ENCODE measurements at places on chromosomes 16 and 17.

DNA sequence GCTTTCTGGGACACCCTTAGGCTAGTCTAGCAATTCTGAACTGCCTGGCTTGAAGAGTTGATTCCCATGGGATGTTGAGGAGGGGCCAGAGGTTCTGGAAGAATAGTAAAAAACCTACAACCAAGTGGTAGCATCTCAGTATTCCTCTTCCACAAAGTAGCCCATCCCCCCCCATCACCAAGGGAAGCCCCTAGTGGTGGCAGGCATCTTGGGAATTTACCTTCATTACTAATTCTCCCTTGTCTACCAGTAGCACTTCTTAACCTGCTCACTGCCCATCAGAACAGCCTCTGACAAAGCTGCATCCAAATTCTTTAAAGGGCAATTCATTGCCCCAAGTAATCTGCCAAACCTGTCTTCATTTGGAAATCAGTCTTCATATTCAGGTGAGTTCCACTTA, 12.8 kb upstream of the RAB11FIP4 start:
- no peak for DNase-seq

DNA sequence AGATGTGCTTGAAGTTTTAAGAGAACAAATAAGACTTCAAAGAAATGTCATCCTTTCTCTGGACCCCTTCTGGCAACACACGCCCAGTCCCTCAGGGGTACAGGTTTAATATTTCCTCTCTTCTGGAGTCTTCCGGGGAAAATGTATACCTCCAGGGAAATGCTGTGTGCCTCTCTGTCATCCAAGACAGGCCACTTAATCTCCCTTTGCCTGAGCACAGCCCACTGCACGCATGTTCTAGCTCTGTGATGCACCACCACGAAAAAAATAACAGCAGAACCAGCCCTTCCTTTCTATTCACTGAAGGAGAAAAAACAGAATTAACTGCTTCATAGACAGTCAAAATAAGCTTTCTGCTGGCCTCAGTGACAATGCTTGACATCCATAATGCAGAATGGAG, 140.1 kb downstream of the RBFOX3 start:
- no peak for DNase-seq

DNA sequence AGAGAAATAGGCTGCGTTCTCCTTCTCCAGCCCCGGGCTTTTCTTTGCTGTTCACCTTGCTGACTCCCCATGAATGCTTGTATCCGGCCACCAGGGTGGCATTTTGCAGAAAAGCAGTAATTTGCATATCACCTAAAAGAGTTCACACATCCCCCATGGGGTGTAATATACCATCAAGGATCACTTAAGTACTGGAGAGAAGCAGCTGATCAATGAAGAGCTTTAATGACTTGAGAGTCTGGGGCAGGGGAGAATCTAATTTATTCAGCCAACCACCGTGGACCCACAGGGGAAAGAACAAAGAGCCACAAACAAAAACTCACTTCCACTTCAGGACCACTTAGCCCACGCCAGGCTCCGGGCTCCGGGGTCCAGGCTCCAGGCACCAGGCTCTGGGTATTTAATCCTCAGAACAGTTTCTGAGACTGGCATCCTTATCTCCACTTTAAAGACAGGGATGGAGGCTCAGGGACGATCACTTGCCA, 33.9 kb upstream of the SEC14L1 start:
- no peak for DNase-seq

DNA sequence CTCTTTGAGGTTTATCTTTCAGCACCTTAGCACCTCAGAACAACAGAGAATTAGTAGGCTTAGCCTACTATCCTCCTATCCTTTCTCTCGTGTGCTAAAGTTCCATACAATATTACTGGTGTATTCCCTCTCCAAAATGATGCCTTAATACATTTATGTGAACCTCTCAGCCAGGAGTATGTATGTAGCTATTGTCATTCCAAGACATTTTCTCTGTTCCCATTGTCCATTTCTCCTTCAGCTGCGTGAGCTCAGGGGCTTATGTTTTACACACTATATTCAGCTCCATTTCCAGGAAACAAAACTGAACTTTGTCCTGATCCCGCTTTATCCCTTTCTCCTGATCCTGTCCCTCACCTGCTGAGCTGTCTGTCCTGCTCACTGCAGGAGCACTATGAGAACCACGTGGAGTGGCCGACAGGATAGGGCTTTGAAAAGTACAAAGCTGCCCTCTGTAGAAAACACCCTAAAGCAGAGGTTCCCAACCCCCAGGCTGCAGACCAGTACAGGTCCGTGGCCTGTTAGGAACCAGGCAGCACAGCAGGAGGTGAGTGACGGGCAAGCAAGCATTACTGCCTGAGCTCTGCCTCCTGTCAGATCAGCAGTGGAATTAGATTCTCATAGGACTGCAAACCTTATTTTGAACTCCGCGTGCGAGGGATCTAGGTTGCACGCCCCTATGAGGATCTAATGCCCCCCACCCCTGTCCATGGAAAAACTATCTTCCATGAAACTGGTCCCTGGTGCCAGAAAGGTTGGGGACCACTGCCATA, 55.7 kb downstream of the CENPV start:
- no peak for DNase-seq

DNA sequence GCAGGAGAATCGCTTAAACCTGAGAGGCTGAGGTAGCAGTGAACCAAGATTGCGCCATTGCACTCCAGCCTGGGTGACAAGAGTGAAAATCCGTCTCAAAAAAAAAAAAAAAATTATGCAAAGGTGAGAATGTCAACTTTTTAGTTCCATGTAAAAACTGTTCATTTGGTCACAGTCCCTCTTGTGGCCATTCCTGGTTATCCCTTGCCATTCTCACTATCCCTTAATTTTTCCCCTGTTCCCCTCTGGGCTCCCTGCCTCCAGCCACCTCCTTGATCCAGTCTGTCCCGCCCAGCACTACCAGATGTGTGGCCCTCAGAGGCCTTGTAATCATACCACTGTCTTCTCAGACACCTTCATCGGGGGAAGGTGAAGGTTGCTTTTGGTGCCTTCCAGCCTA, 23.4 kb downstream of the DCAF7 start:
- DNase-seq = no peak

DNA sequence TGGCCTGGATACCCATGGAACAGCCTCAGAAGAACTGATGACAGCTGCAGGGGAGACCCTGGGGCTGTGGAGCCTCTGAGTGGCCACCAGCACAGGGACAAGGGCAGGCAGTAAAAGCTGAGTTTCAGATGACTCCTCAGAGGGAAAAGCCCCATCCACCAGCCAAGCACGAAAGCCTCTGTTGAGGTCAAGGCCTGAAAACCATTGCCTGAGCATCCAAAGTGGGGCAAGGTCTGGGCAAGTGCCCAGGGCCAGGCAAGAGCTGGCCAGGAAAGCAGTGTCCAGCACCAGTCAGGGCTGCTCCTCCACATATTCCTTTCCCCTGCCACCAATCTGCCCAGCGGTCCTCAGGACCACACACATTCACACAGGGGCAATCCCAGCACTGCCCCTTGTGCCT, 16.4 kb downstream of the ATP6V0D1 start:
- no peak for DNase-seq

- DNase-seq = no peak
These were observed 2.4 kb upstream of the USP36 start for GRCh38 chr17:78842881-78843565.

DNA sequence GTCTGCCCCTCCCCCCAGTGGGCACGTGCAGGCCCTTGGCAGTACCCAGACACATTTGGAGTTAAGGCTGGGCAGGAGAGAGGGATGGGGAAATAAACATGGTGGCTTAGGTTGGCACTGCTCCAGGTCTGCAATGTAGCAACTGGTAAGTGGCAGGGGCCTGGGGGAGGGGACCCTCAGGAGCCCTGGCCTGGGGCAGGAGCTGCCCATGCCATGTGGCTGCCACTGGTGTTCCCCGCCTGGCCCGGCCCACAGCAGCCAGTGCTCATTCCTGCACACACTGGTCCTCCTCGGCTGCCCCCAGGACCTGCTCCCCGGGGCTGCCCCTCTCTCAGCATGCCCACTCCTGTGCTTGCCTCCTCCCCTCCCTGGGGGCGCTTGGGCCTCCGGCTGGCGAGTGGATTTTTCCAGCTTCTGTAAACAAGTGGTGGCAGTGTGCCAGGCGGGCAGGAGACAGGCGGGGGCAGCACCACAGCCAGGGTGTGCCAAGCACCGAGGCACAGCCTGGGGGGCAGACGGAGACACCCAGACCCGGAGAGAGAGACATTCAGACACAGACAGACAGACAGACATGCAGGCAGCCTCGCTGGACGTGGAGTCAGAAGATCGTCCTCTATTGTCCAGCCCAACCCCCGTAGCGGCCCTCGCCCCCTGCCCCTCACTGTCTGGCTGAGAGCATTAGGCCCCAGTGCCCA, 9.4 kb downstream of the THRA start:
- DNase-seq = no peak

- DNase-seq = no peak
These were observed 2.3 kb upstream of the MYO15A start for GRCh38 chr17:18106211-18106610.

DNA sequence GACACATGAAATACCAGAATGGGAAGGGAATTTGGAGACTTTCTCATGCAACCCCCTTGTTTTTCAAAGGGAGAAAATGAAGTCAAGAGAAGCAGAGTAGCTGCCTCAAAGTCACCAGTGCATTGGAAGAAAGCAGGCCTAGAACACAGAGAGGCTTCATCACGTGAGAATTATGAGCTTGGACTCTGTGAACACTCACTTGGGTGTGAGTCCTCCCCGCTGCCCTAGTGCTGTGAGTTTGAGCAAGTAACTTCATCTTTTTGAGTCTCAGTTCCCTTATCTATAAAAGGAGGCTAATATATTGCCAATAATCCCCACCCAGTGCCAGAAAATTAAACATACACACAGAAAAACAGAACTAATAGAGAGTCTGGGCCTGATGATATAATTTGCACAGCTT, 315.8 kb downstream of the XYLT1 start:
- DNase-seq = no peak

- DNase-seq = no peak
These were observed 67.0 kb downstream of the N4BP1 start for GRCh38 chr16:48542966-48543365.

- DNase-seq = no peak
These were observed 71.5 kb downstream of the RGS9 start for GRCh38 chr17:65208717-65209116.

DNA sequence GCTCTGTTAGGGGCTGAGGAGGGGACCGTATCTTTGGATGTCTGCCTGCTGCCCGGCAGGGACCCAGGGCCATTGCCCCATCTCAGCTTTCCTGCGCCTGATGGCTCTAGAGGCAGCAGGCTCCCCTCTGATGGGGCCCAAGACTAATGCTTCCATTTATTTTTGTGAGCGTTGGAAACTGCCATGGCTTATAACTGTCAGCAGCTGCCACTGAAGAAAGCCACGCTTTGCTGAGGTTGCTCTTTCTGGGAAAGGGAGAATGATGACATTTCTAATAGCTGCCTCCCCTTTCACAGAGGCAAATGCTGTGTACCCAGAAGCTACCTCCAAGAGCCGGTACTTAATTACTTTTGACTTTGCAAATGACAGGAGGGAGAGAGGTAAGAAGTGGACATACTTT, 103.8 kb downstream of the HAPSTR1 start:
- no peak for DNase-seq

GRCh38 chr17:78839235-78839761, 1.3 kb downstream of the USP36 start:
- DNase-seq = no peak

DNA sequence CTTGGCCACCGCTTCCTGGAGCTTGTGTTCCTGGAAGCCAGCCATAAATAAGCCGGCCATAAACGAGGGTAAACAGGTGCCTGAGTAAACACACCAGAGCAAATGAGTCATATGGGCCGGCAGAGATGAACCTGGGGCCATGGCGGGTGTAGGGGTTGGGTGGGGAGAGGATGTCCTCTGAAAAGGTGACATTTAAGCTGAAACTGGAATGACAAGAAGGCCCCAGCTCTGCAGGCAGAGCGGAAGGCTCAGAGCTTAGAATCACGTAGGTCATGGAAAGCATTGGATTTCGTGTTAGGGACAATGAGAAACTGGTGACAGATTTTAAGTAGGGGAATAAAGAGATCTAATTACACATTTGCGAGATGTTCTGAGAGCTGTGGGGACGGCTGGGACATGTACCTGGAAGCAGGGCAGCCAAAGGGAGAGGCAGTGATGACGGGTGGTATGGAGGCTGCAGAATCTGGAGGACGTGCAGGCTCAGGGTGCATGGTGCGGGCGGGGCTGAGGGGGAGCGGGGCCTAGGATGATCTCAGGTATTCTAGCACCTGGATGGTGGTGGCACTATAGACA, 8.1 kb upstream of the DNASE1 start:
- DNase-seq = no peak

DNA sequence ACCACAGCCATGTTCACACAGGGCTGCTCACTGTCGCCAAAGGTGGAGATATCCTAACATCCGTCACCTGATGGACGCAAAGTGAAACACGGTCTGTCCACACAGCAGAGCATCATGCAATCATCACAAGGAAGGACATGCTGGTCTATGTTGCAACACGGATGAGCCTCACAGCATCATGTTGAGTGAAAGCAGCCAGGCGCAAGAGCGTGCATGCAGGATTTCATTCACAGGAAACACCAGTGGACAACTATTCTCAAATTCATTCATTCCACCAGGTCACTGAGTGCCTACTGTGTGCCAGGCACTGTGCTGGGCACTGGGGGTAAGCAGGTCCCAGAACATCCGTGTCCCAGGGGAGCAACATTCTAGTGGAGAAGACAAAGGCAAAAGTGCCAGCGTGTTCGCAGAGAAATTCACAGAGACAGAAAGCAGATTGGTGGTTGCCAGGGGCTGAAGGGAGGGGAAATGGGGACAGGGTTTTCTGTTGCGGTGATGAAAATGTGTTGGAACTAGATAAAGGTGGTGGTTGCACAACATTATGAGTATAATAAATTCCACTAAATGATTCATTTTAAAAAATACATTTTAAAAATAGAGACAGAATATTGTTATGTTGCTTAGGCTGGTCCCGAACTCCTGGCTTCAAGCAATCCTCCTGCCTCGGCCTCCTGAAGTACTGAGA, 22.7 kb upstream of the KCNJ12 start:
- DNase-seq = no peak

- DNase-seq = no peak
These were observed 240.6 kb downstream of the FOXL1 start for GRCh38 chr16:86818671-86819532.

DNA sequence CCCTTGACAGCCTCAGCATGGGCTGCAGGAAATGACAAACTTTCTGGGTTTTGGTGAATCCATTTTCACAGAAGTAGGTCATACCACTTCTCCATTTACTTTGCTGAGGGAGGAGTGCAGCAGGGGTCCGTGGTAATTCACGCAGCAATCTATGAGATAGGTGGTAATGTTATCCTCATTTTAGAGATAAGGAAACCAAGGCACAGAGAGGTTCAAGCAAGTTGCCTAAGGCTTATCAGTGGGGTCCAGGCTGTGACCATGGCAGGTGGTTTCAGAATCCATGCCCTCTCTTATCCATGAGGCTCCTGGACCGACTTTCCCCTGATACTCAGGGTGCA, 12.6 kb downstream of the TBX4 start:
- no peak for DNase-seq

- no peak for DNase-seq
These were observed 211.2 kb downstream of the RPTOR start for GRCh38 chr17:80755650-80756405.
